Natural killer cell (primary cell): ENCODE measurements at places on chromosomes 1 and 21. TPM values are rescaled to one million over a fixed set of nuclear protein-coding genes. Genes with fewer than 3 reads are reported as not detected.
A peak's percentile ranks its signal among the peaks of the same experiment; 100 is the strongest.

DNA sequence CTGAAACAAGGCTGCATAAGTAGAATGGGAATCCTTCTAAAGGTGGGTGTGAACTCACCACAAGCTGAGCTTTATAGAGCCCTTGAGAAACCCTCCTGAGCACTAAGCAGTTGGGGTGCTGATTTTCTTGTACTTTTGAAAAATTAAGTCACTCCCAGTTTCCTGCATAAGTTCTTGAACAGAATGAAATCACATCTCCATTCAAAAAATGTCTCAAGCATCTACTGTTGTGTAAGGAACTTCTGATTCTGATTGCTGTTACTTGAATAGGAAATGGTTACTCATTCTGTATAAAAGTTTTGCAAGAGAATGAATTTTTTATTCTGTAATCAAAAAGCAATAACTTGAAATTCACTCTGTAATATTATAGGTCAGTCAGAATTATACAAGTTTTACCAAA lies 50.8 kb upstream of the WNT2B start:
- DNase-seq: no peak

DNA sequence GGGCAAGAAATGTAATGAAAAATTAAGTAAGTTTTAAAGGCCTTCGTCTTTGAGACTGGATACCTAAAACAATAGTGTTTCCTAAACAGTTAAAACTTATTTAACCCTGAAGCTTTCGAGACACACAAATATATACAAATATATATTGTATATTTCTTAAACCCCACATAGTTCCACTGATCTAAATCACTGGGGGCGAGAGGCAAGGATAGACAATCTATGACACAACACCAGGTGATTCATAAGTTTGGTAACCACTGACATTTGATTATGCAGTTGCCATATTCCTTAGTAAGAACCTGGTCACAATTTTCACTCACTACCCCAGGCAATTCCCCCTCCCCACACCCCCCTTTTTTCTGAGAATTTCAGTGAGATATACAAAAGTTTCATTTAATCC lies 55.3 kb upstream of the BOLA1 start:
- DNase-seq: peak; percentile 47

- no peak for DNase-seq
Measured at GRCh38 chr1:171115280-171115897, 24.7 kb downstream of the FMO3 start.

DNA sequence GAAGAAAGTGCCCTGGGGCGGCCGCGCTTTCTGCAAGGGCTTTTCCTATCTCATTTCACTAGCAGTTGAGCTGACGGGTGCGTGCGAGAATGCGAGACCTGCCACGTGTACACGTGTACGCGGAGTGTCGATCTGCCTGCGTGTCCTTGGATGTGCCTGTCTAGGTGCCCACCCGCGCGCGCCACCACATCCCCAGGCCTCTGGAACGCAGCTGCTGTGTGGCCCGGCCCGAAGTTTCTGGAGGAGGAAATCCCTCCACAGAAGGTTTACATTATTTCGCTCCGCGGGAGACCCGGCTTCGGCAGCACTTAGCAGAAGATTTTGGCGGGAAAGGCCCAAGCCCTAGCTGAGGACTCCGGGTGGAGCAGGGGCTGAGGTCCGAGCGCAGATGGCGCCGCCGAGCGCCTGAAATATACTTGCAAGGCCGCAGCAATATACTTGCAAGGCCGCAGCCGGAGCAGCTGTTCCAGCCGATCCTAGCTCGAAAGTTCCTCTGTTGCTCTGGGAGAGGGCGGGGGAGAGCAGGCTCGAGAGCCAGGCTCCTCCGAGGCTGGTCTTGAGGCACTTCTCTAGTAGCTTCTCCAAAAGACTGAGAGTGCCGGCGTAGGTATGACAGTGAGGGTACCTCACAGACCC lies 3.9 kb downstream of the TBX15 start:
- DNase-seq: no peak

DNA sequence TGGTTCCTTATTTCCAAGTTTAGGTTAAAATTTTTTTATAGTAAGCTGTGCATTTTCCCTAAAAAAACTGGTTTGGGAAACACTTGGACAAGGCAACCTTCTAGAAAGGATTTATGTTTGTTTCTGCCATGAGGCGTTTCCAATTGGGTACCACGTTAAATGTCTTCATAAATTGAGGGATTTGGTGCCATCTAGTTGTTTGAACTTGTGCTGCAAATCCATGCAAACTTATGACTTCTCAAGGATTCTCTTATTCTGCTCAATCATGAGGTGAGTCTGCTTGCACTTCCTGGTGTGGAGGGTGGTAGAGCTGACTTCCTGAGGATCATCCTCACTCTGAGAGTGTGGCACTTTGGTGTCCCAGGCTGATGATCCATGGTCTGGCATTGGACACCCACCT lies 123.3 kb downstream of the PCNX2 start:
- no peak for DNase-seq

Gene OR6K2
- not detected for total RNA-seq

GRCh38 chr1:97204468-97204867 lies 482.9 kb downstream of the PTBP2 start:
- no peak for DNase-seq

Gene TMPRSS15
- not detected for total RNA-seq

DNA sequence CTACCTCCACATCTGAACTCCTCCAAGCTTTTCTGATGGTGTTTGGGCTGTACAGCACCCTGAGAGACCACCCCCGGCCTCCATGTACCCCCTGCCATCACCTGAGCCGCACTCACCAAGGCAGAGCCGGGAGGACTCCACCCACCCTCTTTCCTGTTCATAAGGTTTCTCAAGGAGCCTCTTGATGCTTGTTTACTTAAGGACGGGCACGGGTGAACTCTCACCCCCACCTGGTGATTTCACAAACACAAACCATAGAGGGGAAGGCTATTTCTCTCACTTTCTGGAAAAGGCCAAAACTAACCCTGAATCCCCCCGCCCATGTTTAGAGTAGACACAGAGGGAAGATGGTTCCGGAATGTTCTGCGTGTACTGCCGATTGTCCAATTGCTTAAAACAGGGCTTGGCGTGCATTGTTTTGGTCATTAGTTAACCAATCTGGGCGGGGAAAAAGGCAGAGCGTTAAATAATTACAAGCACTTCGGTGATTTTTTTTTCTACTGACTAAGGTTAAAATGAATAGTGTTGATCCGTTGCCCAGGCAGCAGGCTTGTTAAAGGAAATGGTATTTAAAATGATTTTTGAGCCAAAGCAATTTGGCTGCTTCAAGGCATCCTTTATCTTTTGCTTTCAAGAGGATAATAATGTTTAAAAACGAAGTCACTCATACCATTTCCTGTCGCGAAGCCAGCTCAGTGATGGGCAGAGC lies 279.8 kb upstream of the VAMP3 start:
- no peak for DNase-seq

Gene SPATA17
- not detected for total RNA-seq

- DNase-seq: no peak
Measured at GRCh38 chr1:116345011-116345410, 28.0 kb upstream of the ATP1A1 start.

Gene TMOD4
- total RNA-seq: 2.6 TPM

- no peak for DNase-seq
Measured at GRCh38 chr1:228992907-228993535, 257.7 kb downstream of the RHOU start.

Gene OR10R2
- not detected for total RNA-seq

Gene OLFML2B
- not detected for total RNA-seq

- peak; percentile 17 for DNase-seq
Measured at GRCh38 chr1:162822391-162823200, 32.1 kb downstream of the HSD17B7 start.

Gene OR2T3
- not detected for total RNA-seq

DNA sequence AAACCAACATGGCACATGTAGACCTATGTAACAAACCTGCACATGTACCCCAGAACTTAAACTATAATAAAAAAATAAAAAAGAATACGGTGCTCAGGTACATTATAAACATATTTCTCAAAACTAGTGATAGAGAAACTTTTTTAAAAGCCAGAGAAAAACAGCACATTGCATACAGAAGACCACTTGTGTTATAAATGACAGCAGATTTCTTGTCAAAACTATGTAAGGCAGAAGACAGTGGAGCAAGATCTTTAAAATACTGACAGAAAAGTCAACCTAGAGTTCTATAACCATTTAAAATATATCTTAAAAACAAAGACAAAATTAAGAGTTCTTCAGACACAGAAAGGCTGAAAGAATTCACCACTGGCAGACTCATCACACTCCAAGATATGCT lies 144.7 kb downstream of the NEGR1 start:
- no peak for DNase-seq

Gene PTPRC
- total RNA-seq: 1,142 TPM

- DNase-seq: no peak
Measured at GRCh38 chr1:210631399-210631798, 302.7 kb downstream of the HHAT start.

Gene AQP10
- not detected for total RNA-seq

DNA sequence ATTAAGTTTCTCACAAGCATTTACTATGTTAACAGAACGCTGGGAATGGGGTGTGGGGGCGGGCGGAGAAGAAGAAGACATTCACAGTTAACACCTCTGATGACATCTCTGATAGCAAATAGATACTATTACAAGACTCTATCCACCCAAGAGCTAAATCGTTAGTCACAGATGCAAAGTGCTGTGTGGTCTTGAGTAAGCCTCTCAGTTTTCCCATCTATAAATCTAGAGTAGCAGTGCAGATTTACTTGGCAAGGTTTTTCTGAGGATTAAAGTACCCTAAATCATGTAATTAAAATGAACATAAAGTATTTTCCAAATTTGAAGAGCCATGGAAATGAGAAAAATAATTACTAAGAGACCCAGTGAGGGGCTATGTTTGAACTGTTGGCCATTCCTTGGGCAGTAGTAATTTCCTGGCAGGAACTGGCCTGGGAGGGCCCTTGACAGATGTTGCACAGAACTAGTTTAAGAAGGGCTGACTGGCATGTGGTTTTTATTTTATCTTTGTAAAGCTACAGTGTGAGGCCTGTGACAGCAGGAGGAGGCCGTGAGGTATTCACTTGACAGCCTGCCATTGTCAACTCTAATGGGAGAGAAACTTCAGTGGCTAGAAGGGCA lies 58.7 kb upstream of the APOBEC4 start:
- DNase-seq: no peak

- DNase-seq: no peak
Measured at GRCh38 chr21:42432695-42433094, 29.0 kb downstream of the UBASH3A start.

DNA sequence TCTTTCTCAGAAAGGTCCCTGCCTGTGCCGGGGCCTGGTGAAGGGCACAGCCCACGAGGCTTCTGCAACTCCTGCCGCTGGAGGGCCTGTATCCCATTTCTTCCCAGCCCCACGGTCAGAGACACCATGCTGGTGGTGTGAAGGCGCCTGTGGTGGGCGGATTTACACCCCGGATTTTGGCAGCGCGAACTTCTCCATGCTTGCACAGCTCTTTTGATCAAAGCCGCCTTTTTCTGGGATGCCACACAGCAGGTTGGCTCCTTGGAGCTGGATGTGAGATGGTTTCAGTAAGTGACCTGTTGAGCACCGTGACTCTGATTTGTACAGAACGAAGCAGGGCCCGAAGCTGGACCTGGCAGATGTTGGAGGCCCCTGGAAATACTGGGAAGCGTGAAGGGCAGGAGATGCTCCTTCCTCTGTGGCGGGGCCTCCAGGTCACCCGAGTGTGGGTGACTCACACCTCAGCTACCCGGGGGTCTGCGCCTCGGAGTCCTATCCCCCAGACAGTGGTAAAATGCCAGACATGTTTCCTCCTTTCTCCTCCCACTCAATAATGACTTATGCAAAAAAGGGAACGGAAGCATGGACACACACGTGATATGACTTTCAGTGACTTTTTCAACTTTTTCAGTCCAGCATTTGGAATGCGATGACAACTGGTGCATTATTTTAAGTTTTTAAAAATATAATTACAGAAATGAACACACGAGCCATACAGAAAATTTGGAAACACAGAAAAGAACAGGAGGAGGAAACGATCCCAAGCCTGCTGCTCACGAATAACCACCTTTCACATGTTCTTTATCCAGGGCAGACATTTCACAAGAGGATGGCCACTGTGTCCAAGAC lies 9.0 kb downstream of the UMODL1 start:
- no peak for DNase-seq

Gene MAP3K21
- total RNA-seq: 0.27 TPM

Gene TMEM167B
- total RNA-seq: 61.2 TPM

Gene DCLRE1B
- 5.9 TPM for total RNA-seq

- no peak for DNase-seq
Measured at GRCh38 chr1:56948403-56949023, 17.3 kb downstream of the C8B start.

GRCh38 chr21:41112740-41113692 lies 54.9 kb upstream of the BACE2 start:
- DNase-seq: no peak

GRCh38 chr21:38538353-38538752 lies 40.1 kb upstream of the ERG start:
- no peak for DNase-seq

GRCh38 chr1:51541313-51542050 lies 22.4 kb upstream of the EPS15 start:
- DNase-seq: no peak

Gene OR2G2
- not detected for total RNA-seq

Gene SPRR2A
- not detected for total RNA-seq

GRCh38 chr1:151541752-151542151 lies 1.6 kb downstream of the TUFT1 start:
- DNase-seq: no peak

GRCh38 chr1:222886194-222886854 lies 71.5 kb downstream of the DISP1 start:
- DNase-seq: no peak

Gene CERS2
- 122 TPM for total RNA-seq

DNA sequence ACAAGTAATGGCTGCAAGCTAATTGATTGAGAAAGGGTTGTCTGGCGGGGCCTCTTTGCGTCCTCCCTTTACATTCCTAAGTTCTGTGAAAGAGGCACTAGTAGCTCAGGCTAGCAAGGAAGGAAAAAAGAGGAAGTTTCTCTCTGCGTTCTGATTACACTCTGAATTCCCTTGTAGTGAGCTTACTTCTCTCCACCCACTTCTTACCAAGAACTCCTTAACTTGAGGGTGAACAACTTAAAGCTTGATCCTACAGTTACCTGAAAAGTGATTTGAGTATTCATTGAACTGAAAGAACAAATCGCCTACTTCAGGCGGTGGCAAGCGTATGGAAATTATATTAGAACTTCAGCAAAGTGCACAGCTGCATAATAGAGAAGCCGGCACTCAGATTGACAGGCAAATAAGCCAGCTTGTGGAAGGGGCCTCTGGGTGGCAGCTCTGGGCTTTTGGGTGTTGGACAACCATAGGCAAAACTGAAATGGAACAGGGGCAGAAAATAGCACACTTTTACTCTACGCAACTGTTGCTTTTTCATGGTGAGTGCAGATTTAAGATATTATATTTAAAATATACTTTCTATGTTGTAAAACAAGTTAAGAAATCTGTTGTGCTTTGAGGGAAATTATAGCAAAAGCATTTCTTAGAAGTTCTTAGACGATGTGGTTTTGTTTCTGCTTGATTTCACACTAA lies 464.5 kb downstream of the USP25 start:
- peak; percentile 25 for DNase-seq

Gene LGR6
- 60.9 TPM for total RNA-seq

DNA sequence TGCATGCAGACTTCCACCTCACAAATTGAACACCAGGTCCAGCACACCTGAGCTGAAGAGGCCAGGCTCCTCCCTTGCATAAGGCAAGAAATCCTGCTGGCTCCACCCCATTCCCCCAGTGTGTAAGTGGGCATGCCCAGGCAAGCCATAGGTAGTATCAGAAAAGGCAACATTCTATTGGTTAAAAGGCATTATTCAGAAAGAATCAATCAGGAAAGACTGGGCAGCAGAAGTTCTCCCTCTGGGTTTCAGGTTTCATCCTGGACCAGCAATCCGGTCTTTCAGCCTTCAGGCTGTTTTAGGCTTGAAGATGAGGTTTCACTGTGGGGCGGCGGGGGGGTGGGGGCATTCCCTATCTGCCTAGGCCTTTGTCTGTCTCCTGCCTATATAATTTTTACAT lies 42.0 kb upstream of the LHX8 start:
- no peak for DNase-seq

Gene ANKRD65
- not detected for total RNA-seq
